Upper lobe of left lung (tissue), 6 donors: ENCODE measurements at places on chromosomes 12 and 14.
A peak's percentile ranks its signal among the peaks of the same experiment; 100 is the strongest.

DNA sequence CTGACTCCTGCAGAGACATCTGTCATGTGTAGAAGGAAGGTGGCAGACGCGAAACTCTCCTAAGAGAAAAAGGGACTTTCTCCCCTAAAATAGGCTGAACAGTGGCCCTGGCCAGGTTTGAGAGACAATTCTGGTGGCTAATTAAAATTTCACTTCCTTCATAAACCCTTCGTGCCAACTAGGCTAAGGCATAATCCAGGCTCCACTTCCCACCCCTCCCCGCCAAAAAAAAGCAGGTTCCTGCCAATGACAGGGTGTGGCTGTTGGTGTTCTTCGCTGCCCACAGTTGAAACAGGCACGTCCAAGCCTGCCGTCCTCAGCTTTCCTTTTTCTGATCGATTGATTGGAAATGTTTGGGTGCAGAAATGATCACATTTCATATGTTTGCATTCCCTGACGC is 144.6 kb downstream of the GCH1 start:
- no peak for DNase-seq

- no peak for DNase-seq
Observed at GRCh38 chr12:48601013-48601756, 31.3 kb upstream of the LALBA start.

GRCh38 chr12:132474237-132474741 is 15.7 kb upstream of the FBRSL1 start:
- DNase-seq, result no peak

DNA sequence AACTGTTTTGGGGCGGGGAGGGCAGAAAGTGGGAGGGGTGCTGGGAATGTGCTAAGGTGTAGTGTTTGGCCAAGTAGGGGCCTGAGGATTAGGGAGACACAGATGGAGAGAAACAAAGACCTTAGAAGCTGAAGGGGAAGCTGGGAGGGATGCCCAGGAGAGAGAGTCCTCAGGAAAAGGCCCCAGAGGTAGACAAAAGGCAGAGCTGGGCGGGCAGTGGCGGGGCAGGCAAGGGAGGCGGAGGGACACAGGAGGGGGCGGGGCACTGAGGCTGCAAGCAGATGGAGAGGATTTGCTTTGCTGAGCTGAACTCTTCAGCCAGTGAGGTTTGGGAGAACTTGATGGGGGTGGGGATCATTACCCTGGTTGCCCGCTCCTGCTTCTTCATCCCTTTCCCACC is 2.8 kb downstream of the PTMS start:
- DNase-seq, result peak; percentile 53

GRCh38 chr14:103104654-103105452 is 10.3 kb downstream of the EXOC3L4 start:
- peak; percentile 75 for DNase-seq

DNA sequence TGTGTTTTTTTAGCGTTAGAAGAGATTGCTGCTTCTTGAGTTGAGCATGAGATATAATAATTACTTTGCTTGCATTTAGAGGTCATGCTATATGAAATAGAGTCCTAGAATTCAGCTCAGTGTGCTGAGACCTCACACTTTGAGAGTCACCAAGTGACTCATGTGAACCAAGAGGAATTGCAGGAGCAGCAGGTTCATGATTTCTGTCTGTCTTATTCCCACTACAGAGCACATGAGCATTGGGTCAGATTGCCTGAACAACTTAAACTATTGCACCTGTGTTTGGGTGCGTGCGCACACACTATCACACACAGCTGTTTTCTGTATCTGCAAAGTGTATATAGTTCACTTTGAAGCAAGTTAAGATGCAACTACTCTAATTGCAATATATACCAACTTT is 109.3 kb downstream of the FGD4 start:
- DNase-seq, result no peak

DNA sequence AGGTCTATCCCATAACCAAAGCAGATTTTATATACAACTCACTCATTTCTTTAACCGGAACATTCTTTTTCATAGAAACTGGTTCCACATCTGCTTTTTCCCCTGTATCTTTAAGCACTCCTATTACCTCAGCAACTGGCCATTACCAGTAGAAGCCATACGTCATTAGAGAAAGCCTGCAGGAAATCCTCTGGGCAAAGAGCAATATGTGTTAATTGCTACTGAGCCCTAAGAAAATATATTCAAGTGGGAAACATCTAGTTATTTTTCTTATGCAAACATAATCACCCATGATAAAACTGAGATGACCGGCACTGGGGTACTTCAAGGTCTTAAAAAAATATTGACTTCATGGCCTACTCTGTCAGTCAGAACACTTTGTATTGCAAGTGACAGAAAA is 28.2 kb upstream of the CPSF6 start:
- DNase-seq, result no peak

GRCh38 chr12:92136026-92136730 is 9.5 kb downstream of the BTG1 start:
- no peak for DNase-seq

- DNase-seq, result no peak
Observed at GRCh38 chr12:10341892-10342509, 34.3 kb downstream of the KLRD1 start.

DNA sequence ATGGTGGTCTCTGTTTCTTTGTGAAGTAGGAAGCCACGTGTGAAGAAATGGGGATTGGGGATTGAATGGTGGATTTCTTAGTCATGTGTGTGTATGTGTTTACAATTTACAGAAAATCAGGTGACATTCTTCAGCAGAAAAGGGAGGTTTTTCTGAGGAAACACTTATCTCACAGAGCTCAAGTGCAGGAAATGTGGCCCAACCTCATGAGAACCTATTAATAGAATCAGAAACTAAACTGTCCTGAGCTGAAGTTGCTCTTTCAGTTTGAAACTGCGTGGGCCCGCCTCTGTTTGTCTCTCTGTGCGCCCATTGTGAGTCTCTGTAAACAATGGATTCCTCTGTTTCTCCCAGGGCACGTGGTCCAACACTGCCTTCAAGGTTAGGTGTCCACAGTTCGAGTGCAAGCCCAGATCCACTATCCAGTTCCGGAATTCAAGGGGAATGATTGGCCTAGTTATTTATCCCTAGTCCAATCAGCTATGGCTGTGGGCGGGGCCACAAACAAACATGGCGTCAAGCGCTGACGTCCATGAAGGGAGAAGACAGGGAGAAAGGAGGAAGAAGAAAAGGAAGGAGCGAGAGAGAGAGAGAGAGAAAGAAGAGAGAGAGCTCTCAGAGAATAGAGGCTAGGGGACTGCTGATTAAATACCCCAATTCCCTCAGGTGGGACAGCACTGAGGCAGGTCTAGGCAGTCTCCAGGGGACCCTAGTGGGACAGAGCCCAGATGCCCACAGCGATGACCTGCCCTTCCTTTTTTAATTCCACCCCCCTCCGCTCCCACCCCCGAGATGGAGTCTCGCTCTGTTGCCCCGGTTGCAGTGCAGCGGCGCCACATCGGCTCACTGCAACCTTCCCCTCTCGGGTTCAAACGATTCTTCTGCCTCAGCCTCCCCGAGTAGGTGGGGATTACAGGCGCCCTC is 31.4 kb upstream of the C12orf76 start:
- peak; percentile 68 for DNase-seq

DNA sequence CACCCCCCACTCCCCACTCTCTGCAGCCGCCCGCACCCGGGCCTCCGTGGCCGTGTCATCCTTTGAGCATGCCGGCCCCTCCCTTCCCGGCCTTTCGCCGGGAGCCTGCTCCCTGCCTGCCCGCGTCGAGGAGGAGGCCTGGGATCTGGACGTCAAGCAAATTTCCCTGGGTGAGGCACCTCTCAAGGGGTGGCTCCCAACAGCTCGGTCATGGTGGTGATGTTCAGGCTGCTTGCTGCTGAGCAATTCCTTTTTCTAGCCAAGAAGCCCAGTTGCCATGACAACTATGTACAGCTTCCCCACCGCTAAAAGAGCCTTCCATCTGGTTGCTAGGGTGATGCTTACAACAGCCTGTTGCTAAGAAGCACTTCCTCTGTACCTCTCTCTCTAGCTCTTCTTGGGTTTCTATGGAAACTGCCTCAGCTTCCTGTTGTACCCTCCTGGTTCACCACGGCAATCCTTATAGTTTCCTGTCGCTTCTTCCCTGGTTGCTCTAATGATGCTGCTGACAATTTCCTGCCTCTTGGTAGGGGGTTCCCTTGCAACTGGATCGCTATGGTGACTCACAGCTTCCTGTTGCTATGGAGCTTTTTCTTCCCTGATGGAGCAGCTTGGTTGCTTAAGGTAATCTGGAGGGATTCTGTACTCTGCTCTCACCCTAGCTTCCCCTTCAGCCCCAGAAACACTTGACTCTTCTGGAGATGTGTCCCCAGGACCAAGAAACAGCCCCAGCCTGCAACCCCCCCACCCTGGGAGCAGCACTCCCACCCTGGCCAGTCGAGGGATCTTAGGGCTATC is 11.0 kb downstream of the ZNF219 start:
- DNase-seq, result peak; percentile 83

GRCh38 chr12:18446061-18446644 is 184.8 kb downstream of the PIK3C2G start:
- DNase-seq, result no peak

GRCh38 chr14:32565256-32565655 is 236.2 kb downstream of the AKAP6 start:
- DNase-seq, result no peak

- DNase-seq, result no peak
Observed at GRCh38 chr12:83932011-83932410, 980.6 kb downstream of the SLC6A15 start.

- DNase-seq, result no peak
Observed at GRCh38 chr14:90445011-90445410, 48.2 kb downstream of the CALM1 start.

DNA sequence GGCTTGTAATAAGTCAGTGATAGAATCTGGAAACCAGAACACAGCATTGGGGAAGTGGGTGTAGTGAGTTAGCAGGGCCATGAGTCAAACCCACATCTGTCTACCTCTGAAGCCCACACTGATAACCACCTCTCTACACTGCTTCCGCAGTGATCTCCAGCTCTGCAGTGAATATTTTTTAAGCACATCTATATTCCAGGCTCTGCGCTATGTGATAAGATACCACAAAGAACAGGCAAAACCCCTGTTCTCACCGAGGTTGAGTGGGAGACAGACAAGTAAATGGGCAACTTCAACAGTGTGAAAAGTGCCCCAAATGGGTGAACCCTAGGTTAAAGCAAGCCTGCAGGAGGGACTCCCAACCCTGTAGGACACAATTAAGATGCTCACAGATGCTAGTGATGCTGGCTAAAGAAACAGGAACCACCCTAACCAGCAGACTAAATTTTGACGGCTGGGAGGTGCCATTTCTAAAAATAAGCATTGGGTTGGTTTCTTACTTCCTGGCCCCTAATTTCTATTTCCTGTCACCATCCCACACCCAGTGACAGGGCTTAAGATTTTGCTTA is 375.0 kb downstream of the DPF3 start:
- no peak for DNase-seq

DNA sequence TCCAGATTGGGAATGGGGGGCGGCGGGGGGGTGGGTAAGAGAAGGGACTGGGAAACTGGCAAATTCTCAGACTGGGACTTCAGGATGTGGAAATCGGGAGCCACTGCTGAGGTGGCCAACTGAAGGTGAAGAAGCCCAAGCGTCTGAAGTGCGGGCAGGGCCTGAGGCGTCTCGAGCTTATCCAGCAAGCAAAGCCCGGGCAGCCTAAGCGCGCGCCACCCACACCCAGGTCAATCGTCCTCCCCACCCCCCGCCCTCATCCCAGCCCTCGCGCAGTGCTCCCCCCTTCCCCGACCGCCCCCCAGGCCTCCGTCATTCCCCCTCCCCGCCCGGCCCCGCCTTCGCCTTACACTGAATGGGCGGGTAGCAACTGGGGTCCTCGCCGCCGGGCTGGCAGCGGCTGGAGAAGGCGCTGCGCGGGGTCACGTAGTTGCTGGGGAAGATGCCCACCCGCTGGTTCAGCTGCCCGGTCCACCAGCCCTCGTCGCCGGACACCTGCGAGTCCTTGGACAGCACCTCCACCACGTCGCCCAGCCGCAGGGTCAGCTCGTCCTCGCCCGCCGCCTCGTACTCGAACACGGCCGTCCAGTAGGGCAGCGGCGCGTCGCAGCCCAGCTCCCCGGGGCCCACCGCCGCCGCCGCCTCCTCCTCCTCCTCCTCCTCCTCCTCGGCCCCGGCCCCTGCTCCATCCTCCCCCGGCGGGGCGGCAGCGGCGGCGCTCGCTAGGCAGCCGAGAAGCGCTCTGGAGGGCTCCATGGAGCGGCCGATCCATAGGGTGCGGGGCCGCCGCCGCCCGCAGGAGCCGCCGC is 693 bp downstream of the MAP3K9 start:
- DNase-seq, result no peak

GRCh38 chr14:70121521-70121920 is 67.2 kb downstream of the SLC8A3 start:
- no peak for DNase-seq

- no peak for DNase-seq
Observed at GRCh38 chr12:18589316-18589715, 148.5 kb downstream of the PLCZ1 start.

- no peak for DNase-seq
Observed at GRCh38 chr12:33653362-33653761, 213.7 kb upstream of the SYT10 start.

DNA sequence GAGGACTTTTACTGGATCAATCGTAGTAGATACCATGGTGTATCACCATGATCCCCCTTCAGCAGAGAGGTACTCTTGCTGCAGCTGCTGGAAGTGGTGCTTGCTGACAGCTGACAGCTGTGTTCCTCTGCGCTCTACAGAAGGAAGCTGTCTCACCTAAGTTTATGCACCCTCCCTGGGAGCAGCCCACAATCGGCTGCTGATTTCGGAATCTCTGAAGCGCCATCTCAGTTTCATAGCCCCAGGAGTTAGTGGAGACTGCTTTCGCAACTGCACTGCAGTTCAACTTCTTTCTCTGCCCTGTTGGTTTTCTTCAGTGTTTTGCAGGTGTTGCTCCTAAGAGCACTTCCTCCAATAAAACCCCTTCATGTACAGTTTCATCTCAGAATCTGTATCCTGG is 237.9 kb downstream of the PAWR start:
- no peak for DNase-seq

GRCh38 chr14:102377696-102378095 is 15.0 kb downstream of the TECPR2 start:
- DNase-seq, result no peak

DNA sequence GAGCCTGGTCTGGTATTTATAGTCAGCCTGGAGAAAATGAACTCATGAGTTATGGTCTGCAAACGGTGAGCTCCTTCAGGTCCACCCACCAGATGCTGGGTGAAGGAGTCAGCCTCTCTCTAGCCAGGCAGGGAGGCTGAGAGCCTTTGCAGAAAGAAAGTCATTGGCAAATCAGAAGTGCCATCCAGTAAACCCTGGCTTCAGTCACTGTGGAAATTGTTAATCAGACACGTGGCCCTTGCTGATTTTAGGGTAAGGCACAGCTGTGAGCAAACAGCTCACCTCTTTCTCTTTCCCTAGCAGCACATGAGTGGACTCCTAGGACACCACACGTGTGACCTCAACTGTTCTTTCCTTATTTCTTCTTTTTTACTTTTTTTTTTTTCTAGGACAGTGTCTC is 44.9 kb downstream of the CHST11 start:
- no peak for DNase-seq

GRCh38 chr14:22084393-22085281 is 411.0 kb upstream of the OR4E1 start:
- DNase-seq, result no peak

- no peak for DNase-seq
Observed at GRCh38 chr14:92601757-92602417, 88.3 kb downstream of the RIN3 start.

GRCh38 chr14:52545584-52546317 is 6.6 kb downstream of the TXNDC16 start:
- DNase-seq, result no peak
